ENCODE measurements at places on chromosomes 7 and 10.

DNA sequence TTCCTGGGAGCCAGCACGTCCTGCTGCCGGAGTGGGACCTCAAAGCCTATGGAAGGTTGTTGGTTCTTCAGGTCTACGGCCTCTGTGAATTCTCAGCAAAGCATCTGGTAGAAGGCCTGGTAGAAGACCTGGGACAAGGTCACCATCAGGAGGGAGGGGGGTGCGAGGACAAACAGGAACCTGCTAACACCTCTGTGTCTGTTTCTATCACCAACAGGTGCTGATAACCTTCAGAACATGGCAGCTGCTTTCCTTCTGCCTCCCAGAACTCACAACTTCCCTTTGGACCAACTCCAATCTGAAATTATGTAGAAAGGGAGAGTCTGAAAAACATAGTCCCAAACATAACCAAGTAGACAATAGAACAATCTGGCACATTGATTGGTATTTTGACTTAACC lies 8.3 kb upstream of the MET start:
- no peak for DNase-seq

- no peak for DNase-seq
Observed at GRCh38 chr10:114329634-114330365, 74.5 kb downstream of the AFAP1L2 start.

- DNase-seq, result no peak
Observed at GRCh38 chr10:69963835-69964710, 88.6 kb upstream of the MACROH2A2 start.

DNA sequence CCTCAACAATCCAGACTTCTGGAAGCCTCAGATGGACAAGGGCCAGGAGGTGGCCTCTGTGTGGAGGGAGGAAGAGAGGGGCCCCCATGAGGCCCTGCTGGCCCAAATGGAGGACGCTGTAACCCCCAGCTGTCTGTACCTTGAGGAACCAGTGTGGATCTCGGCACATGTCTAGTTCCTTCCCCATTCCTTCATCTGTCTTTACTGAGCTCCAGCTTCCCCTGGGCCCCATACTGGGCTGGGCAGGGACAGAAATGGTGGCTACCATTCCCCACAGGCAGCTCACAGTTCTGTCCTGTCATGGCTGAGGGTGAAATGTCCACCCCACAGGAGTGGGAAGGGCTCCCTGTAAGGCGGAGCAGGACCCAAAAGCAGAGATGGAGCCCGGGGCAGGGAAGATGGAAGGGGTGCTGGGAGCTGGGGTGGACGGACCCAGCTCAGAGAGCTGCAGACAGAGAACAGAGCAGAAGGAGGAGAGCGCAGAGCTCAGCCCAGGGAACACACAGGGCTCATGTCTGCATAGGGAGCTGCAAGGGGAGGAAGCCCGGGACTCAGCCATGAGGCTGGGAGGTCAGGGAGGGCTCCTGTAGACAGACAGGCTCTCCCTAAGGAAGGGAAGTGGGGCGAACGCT lies 22.8 kb downstream of the ANTXRL start:
- DNase-seq, result no peak

- DNase-seq, result no peak
Observed at GRCh38 chr10:119701861-119702260, 24.0 kb upstream of the INPP5F start.

DNA sequence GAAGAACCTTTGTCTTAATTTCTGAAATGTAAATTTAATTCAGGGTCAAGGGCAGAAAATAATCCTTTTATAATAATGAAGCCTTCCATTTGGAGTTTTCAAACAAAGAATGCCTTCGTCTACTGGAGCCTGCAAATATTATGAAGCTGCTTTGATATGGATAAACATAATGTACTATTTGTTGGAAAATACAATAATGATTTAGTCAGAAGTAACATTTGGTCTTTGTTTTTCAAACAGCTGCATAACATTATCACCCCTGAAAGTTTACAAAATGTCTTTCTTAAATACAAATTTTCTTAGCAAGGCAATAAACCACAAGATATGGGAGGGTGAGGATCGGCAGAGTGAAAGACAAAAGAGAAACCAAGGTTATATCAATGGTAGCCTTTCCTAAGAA lies 41.5 kb downstream of the TMEM26 start:
- DNase-seq, result no peak

GRCh38 chr7:64558781-64559180 lies 4.1 kb downstream of the ZNF680 start:
- no peak for DNase-seq

- no peak for DNase-seq
Observed at GRCh38 chr7:7962851-7963250, 5.7 kb upstream of the GLCCI1 start.

DNA sequence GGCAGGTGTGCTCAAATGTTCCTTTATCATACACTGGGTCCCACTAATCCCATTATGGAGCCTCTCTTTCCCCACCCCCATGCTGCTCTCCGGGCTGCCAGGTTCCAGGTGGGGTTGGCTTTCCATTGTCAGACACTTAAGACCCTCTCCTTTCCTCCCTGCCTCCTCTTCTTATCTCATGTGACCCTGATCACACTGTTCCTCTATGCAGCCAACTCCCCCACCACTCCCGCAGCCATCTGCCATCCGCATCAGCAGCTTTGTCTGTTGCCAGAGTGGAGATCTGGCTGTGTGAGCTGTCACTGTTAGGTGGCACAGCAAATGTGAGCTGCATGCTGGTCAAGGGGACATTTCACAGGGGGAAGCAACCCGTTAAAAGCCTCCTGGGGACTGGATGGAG lies 391.4 kb downstream of the TNS3 start:
- DNase-seq, result no peak

- no peak for DNase-seq
Observed at GRCh38 chr7:101896316-101896715, 78.9 kb downstream of the CUX1 start.

GRCh38 chr7:44185729-44186128 lies 3.5 kb downstream of the GCK start:
- no peak for DNase-seq

GRCh38 chr10:44180321-44181168 lies 204.4 kb downstream of the CXCL12 start:
- DNase-seq, result no peak

- no peak for DNase-seq
Observed at GRCh38 chr10:60427148-60427547, 37.5 kb upstream of the ANK3 start.

DNA sequence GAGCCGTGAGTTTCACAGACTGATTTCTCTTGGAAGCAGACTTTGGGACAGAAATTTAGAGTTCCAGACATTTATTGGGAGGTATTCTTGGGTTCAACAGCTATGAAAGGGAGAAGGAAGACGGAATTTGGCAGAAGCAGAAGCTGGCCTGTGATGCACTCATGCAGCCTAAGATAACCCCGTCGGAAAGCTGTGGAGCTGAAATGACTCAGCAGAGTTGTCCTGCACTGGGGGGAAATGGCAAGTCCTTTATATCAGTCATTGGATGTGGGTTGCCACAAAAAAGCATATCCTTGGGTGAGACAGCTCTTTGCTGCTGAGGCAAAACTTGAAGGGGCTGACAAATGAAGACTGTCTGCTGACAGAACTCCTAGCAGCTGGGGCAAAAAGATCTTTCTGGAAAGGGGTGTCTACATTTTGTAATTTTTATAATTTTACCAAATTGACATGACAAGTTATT lies 11.5 kb upstream of the MICU1 start:
- peak; percentile 93 for DNase-seq

GRCh38 chr7:155715111-155715805 lies 70.8 kb downstream of the RBM33 start:
- DNase-seq, result no peak

GRCh38 chr10:97889461-97890265 lies 40.0 kb downstream of the GOLGA7B start:
- no peak for DNase-seq

DNA sequence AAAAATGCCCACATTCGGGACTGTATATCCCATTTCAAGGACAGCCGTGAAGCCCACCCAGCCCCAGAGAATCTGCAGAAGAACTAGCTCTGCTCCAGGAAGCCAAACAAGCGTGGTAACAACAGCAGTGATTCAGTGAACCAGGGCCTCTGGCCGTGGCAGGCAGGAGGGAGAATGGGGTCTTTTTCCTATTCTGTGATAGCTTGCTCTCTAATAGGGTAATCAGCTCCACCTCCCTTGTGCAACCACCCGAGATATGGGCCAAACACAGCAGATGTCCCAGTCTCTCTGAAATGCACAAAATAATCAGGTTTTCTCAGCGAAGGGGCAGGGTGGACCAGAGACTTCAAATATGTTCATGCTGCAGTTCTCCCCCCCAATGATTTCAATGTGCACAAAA lies 35.8 kb downstream of the CHST15 start:
- DNase-seq, result no peak

DNA sequence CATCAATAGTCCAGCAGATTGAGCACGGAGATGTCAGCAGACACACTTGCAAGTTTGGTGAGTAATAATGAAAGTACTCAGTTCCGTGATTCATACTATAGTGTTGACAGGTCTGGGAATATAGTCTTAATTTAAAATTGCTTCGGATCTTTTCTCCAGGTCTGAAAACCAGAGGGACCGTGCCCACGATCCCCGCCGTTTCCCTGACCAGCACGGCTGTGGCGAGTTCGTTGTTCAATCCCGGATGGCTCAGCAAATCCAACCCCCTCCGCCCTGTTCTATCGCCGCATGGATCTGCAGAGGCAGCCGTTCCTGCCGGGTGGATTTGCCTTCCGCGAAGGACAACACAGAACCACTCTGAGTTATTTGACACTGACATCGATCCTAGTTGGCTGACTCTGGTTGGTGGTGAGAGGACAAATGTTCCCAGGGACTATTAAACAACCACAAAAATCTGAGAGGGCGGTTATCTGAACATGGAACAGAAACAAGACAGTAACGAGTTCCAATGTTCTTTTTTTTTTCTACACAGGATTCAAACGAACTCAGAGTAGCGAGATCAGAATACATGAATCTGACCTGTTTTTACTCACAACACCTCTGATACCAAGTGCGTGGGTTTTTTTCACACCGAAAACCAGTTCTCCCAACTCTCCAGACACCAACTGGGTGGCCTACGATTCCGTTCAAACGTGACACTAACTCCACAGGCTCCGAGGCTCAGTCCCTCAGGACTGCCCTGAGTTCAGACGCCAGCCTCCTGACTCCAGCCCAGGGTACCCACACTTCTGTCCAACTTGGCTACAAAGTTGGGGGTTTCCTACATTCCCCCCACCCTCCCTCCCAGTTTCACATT lies 52.7 kb downstream of the RBM17 start:
- peak; percentile 91 for DNase-seq

- DNase-seq, result no peak
Observed at GRCh38 chr7:87528730-87529129, 53.2 kb upstream of the ABCB4 start.

- DNase-seq, result no peak
Observed at GRCh38 chr10:77732213-77733003, 94.8 kb upstream of the KCNMA1 start.

GRCh38 chr10:70814126-70814525 lies 1.6 kb upstream of the SGPL1 start:
- DNase-seq, result no peak

- no peak for DNase-seq
Observed at GRCh38 chr10:132915411-132915810, 27.0 kb downstream of the CFAP46 start.

DNA sequence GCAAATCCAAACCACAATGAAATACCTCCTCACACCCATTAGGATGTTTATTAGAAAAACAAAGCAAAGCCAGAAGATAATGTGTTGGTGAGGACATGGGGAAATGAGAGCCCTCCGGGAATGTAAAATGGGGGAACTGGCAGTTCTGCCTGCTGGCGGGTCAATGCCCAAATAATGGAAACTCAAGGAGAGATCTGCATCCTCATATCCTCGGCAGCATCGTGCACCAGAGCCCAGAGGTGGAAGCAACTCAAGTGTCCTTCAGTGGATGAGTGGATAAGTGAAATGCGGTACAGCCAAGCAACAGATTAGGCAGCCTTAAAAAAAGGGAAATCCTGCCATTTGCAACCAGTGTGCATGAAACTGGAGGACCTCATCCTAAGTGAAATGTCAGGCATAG lies 325.2 kb downstream of the WDR37 start:
- no peak for DNase-seq

DNA sequence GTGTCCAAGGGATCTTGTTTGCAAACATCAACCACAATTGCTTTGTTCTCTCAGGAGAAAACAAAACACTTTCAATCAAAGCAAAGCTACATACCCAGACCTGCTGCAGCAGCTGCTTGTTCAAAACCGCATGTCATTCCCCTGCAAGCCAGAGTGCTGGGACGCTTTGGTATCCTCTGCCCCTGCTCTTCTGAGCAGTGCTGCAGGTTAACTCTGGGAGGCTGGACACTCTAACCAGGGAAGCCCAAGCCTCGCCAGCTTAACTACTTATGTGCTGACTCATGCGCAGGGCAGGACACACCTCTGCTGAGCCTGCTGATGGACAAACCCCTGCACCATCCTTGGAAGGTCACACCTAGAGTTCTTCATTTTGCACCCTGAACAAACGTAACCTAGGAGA lies 28.2 kb upstream of the ASAH2 start:
- no peak for DNase-seq

GRCh38 chr7:30915005-30915601 lies 3.5 kb downstream of the AQP1 start:
- DNase-seq, result no peak

- DNase-seq, result no peak
Observed at GRCh38 chr10:55897490-55897921, 463.6 kb downstream of the ZWINT start.

- DNase-seq, result no peak
Observed at GRCh38 chr7:123209786-123210185, 10.0 kb upstream of the SLC13A1 start.

GRCh38 chr7:55314967-55315366 lies 50.2 kb upstream of the LANCL2 start:
- no peak for DNase-seq

DNA sequence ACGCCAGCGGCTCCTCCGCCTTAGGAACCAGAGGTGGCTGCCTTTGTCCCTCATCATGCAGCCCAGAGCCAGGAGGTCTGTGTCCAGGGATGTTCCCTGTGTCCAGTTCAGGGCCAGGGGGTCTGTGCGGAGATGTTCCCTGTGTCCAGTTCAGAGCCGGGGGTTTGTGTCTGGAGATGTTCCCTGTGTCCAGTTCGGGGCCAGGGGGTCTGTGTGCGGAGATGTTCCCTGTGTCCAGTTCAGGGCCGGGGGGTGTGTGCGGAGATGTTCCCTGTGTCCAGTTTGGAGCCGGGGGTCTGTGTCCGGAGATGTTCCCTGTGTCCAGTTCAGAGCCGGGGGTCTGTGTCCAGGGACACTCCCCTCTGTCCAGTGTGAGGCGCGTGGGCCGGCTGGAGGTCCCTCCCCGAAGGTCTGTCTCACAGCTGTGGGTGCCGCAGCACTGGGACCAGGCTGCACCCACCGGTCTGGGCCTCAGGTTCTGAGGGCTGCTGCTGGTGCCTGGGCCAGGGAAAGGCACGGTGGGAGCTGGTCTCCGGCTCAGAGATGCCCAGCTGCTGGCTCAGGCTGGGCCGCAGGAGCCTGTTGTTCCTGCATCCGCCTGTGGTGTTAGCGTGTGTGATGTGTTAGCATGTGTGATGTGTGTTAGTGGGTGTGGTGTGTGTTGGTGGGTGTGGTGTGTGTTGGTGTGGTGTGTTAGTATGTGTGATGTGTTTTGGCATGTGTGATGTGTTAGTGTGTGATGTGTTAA lies 67.9 kb upstream of the CFAP46 start:
- DNase-seq, result peak; percentile 23

- no peak for DNase-seq
Observed at GRCh38 chr7:54859066-54859465, 100.1 kb upstream of the SEC61G start.

All from suppressor macrophage treated with lipopolysaccharide for 4 hours (primary cell).